ENCODE measurements at places on chromosomes 5 and 9.

DNA sequence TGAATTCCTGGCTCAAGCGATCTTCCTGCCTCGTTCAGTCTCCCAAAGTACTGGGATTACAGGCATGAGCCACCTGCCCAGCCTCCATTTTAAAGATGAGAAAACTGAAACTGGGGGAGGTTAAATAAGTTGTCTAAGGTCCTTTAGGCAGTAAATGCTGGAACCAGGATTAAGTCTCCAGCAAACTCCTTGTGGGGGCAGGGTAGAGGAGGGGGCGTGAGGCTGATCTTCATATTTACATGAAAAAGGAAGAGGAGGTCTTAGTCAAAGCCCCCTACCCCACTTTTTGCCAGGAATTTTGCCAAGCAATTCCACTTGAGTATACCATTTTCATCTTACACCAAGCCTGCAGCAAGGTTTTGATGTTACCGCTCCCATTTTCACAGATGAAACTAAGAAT, 76.6 kb upstream of the NR4A3 start:
- DNase-seq = no peak

- no peak for DNase-seq
Observed at GRCh38 chr5:154844809-154845208, 5.6 kb downstream of the FAXDC2 start.

GRCh38 chr9:16120231-16120641, 567.4 kb downstream of the CCDC171 start:
- DNase-seq = no peak

- no peak for DNase-seq
Observed at GRCh38 chr5:10684303-10685086, 76.5 kb downstream of the DAP start.

DNA sequence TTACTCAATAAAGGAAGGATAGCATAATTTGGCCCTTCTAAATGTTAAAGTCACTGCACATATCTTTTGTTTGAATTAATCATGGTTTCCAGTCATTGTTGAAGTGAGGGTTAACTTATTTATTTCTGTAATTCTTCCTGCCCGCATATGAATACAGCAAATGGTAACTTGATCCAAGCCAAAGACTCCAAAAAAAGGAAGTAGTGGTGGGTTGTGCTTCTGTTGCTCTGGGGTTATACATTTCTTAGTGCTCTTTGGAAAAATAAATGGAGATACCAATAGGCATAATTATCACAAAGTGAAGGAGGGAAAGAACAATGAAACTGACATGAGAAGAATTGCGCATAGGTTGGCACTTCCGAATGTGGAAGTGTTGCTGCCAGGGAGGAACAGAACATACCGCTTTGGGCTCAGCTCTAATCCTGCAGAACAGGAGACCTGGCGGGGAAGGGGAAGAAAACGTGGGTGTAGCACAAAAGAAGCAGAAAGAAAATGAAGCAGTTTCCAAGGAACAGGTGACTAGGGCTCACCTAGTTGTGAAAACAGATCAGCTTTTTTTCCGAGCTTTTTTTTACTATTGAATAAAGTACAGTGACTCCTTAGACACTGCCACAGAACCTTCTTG, 69.7 kb upstream of the TAF11L2 start:
- no peak for DNase-seq

- no peak for DNase-seq
Observed at GRCh38 chr5:164722702-164723101, 1217.3 kb downstream of the MAT2B start.

DNA sequence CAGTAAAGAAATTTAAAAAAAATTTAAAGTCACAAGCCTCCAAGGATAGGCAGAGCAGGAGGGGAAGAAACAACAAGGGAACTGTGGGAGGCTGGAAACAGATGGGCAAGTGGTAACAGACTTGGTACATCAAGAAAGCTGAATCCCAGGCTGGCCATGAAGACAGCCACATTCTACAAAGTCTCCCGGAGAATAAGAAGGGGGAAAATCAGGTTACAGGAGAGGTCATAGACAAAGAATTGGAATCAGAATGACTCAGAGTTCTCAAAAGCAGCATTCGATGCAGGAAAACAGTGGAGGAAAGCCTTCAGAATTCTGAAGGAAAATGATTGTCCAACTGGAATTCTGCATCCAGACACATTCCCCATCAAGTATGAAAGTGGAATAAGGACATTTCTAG, 129.7 kb downstream of the ADAMTS2 start:
- no peak for DNase-seq

- no peak for DNase-seq
Observed at GRCh38 chr9:127838375-127839078, 15.9 kb downstream of the ENG start.

- DNase-seq = no peak
Observed at GRCh38 chr5:57313716-57314115, 139.9 kb downstream of the GPBP1 start.

DNA sequence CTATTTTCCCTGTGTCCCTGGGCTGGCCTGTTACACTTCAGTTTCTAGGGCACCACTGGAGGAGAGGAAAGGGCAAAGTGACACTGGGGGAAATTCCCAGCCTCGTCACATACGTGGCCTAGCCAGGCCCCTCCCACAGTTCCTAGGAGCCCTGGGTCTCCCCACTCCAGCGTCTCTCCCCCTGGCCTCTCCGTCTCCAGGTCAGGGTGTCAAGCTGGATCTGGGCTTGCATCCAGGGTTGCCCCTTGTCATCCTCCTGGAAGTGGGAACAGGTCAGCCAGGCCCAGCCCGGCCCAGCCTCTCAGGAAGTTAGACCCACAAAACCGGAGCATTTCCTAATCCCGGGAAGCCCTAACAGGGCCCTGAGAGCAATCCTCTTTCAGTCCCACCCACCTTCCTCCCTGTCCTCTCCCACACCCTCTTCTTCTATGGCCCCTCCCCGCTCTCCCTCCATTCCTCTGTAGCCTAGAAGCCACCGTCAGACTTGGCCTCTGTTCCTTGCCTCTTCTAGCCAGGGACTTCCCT, 4.7 kb upstream of the TNIP1 start:
- no peak for DNase-seq

GRCh38 chr5:137758715-137759306, 4.6 kb upstream of the HNRNPA0 start:
- no peak for DNase-seq

Data from type B pancreatic cell (in vitro differentiated cells).